ENCODE measurements at places on chromosomes 11 and 22.

DNA sequence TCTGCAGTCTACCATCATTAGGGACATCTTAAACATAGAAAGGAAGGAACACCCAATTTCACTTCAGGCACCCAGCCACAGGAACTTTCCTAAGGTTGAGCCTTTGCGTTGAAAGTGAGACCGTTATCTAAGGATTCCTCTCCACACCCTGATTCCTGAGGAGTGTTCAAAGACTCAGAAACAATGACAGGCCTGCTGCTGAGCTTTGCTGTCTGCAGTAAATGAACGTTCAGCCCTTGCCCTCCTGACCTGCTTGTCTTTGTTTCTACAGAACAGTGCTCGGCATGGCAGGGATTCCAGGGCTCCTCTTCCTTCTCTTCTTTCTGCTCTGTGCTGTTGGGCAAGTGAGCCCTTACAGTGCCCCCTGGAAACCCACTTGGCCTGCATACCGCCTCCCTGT is 7.0 kb downstream of the PRSS23 start:
- no peak for DNase-seq

DNA sequence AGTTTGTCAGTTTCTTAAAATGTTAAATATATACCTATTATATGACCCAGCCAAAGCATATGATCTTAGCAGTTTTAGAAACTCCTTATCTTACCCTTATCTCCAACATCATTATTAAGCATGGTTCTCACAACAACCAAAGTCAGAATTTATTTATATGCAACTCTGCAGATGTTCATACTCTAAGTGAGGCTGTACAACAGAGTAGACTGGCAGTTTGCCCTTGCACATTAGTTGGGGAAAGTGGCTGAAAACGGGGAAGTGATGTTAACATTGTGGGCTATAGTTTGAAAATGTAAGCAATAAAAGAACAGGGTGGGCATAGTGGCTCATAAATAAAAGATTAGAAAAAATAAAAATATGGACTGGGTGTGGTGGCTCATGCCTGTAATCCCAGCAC is 49.7 kb downstream of the ATG16L2 start:
- DNase-seq, result no peak

- DNase-seq, result no peak
Observed at GRCh38 chr11:20518323-20518834, 81.0 kb upstream of the SLC6A5 start.

- DNase-seq, result no peak
Observed at GRCh38 chr22:50678651-50679521, 6.3 kb downstream of the SHANK3 start.

GRCh38 chr11:111303461-111303860 is 5.1 kb downstream of the POU2AF3 start:
- no peak for DNase-seq

DNA sequence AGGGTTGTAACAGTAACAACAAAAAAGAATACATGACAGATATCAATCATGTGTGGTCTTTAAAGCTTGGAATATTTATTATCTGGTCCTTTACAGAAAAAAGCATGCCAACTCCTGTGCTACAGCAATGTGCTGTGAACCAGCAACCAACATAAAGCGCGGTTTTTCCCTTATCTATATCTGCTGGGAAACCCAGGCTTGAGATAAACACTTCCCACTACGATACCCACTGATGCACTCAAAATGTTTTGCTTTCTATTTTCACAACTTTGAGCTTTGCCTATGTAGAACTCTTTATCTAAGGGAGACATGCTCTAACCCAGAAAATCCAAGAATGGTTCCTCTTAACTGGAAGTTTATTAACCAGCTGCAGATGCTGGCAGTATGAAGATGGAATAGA is 19.0 kb downstream of the ZBED5 start:
- no peak for DNase-seq

DNA sequence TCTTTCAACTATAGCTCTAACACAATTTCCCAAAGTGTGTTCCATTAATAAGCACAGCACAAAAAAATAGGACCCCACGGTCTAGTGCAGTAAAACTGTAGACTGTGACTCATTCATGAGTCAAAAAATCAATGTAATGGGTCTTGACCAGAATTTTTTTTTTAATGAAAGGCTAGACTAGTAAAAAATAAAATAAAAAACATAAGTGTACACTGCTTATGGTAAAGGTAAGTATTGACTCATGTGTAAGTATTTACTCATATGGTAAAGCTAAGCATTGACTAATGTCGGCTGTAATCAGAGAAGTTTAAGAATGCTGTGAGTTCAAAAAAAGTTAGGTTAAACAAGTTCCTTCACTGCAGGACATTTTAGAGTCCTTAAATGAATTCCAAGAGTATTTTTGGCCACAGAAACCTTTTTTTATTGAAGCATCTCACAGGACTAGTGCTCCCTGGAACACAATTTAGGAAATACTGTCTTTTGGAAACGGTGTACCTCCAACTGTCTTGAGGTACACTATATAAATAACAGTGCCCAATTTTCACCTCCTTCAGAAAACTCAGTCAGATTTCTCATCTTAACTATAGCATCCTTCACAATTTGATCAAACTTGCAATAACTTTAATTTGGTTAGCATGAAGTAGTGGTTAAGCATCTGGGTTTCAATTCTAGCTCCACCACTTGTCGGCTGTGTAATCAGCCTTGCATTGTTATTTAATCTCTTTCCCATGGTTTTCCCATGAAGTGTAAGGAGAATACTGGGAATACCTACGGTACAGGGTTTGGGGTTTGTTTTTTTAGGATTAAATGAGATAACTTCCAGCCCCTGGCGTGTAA is 2.1 kb downstream of the CCDC73 start:
- no peak for DNase-seq

DNA sequence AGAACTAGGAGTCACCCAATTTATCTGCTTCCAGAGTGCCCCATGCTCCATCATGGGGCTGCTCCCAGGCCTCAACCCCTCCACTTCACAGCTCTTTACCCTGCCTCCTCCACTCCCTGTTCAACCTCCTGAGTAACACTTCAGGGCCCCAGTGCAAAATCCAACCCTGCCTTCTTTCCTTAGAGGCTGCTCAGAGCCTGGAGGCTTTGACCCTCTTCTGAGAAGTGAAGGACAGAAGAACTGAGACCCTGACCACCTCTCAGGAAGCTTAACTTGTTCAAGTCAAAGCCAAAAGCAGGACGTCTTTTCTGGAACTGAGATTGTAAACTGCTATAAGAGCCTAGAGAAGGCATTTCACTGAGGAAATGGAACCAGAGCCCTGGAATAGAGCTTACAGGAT is 15.5 kb downstream of the EIF3F start:
- no peak for DNase-seq

Measured in stimulated activated CD8-positive, alpha-beta memory T cell treated with anti-CD3 and anti-CD28 coated beads, Interleukin-15, amount 100 ng/mL, for 48 hours (primary cell).